ENCODE measurements at places on chromosomes 2 and 18. TPM values are rescaled to one million over a fixed set of nuclear protein-coding genes. Genes with fewer than 3 reads are reported as not detected.

GRCh38 chr2:96254571-96254970 lies 11.2 kb downstream of the TMEM127 start:
- DNase-seq = no peak
- H3K36me3 ChIP-seq = peaks cover 39% of the 10 kb centered on the region
- no peak overlapping the region for H3K4me3 ChIP-seq
- H3K27ac ChIP-seq = no peak overlapping the region
- H3K4me1 ChIP-seq = peaks cover 28% of the 10 kb centered on the region

DNA sequence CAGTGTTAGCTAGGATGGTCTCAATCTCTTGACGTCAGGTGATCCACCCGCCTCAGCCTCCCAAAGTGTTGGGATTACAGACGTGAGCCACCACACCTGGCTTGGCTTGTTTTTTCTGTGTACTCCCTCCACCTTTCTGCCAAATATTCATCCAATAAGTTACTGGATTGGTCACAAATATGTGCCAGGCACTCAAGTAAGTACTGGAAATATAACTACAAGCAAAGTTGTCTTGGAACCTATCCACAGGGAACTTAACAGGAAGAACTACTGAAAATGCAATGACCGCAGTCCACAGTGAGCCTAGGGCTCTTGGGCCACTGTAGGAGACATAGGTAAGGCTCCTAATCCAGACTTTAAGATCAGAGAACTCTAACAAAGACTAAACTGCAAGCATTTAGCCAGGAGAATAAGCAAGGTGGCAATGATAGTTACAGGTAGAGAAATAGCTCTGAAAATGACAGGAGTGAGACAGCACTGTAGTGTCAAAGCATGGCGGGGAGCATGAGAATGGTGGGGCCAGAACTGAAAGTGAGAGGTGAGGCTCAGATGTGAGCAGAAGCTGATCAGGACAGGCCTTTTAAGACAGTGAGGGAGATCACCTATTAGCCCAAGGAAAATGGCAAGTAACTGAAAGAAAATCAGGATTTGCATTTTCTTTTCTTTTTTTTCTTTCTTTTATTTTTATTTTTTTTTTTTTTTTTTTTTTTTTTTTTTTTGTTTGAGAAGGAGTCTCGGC lies 252.1 kb downstream of the RBM43 start:
- no peak overlapping the region for H3K27ac ChIP-seq
- H3K4me1 ChIP-seq = no peaks in the 10 kb centered on the region
- no peaks in the 10 kb centered on the region for H3K27me3 ChIP-seq
- no peak for DNase-seq
- no peaks in the 10 kb centered on the region for H3K36me3 ChIP-seq

DNA sequence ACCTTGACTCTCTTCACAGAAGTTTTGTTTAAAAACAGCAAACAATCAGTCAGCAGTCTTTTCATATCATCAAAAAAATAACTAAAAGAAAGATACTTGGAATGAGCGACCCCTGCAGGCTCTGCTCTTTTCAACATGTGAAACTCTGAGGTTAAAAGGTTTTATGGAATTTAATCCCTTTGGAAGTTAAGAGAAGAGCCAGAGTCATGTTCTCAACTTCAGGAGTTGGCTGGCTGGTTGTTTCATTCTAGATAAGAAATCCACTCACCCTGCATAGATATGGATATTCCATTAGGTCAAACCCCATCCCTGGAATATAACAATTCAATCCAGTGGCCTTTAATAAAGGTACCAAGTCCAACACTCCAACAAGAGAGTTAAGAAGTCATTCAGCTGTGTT lies 115.6 kb upstream of the RMDN2 start:
- no peaks in the 10 kb centered on the region for H3K27me3 ChIP-seq
- H3K4me3 ChIP-seq = no peak overlapping the region
- H3K27ac ChIP-seq = no peak overlapping the region
- no peaks in the 10 kb centered on the region for H3K4me1 ChIP-seq
- peak; percentile 34 for DNase-seq
- no peaks in the 10 kb centered on the region for H3K36me3 ChIP-seq

Gene ERICH2
- not detected for total RNA-seq

Gene FAM161A
- 6.6 TPM for total RNA-seq

DNA sequence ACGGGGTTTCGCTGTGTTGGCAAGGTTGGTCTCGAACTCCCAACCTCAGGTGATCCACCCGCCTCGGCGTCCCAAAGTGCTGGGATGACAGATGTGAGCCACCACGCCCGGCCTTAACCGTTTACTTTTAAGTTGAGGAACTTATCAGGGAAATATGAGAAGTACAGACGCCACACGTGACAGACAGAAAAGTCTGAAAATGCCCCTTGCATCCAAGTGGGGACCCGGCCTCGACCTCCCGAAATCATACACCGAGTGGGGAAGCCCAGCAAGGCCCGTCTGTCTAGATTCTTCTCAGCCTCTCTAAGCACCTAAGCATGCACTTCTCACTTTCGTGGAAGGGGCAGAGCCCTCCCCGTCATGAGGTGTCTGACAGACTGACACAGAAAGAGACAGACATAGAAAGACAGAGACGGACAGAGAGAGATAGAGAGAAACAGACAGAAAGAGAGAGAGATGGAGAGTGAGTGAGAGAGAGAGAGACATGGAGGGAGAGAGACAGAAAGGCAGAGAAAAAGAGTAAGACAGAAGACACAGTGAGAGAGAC lies 107.3 kb upstream of the ANKRD30BL start:
- no peak overlapping the region for H3K27ac ChIP-seq
- no peak overlapping the region for H3K4me3 ChIP-seq
- no peaks in the 10 kb centered on the region for H3K27me3 ChIP-seq

DNA sequence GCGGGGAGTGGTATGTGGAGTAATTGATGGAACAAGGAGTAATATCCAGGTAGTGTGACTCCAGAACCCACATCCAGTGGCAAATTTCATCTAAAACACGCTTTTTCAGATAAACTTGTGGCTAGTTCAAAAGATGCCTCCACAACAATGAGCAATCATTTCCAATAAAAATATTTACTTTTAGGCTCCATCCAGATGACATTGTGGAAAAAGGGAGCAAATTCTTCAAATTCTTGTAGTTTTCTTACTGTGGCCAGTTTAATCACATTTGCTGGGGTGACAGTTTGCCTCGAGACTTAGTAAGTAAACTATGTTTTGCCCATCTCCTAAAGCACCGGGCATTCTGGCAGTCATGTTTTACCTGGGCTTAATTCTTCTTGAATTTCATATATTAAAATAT lies 243.6 kb downstream of the IRS1 start:
- no peaks in the 10 kb centered on the region for H3K27me3 ChIP-seq
- no peak for DNase-seq
- H3K36me3 ChIP-seq = no peaks in the 10 kb centered on the region
- H3K27ac ChIP-seq = no peak overlapping the region

Gene MOGAT1
- not detected for total RNA-seq

- DNase-seq = no peak
- no peaks in the 10 kb centered on the region for H3K27me3 ChIP-seq
- H3K4me3 ChIP-seq = no peak overlapping the region
- no peak overlapping the region for H3K27ac ChIP-seq
- H3K4me1 ChIP-seq = no peaks in the 10 kb centered on the region
Observed at GRCh38 chr2:151325581-151326095, 31.8 kb upstream of the TNFAIP6 start.

Gene ITGB6
- total RNA-seq = 27.1 TPM

Gene SPR
- total RNA-seq = 63.8 TPM

- H3K27ac ChIP-seq = no peak overlapping the region
- H3K27me3 ChIP-seq = no peaks in the 10 kb centered on the region
- H3K4me1 ChIP-seq = no peaks in the 10 kb centered on the region
Observed at GRCh38 chr2:63081404-63081803, 30.8 kb downstream of the OTX1 start.

DNA sequence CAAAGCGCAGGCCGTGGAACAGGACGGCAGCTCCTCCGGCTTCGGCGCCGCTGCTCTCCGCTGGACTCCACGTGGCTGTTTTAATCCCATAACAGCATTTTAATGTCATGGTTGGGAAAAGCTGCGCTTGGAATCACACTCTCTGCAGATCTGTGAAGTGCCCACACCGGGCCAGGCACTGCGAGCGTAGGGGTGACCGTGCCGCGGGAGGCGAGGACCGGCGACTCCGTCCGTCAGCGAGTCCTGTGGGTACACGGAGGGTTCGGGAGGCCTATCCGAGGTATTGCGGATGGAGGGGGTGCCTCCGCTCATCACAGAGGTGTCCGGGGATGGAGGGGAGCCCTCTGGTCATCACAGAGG lies 198.0 kb upstream of the SALL3 start:
- peaks cover 10% of the 10 kb centered on the region for H3K27me3 ChIP-seq
- no peak overlapping the region for H3K4me3 ChIP-seq
- no peaks in the 10 kb centered on the region for H3K4me1 ChIP-seq
- H3K27ac ChIP-seq = no peak overlapping the region

GRCh38 chr18:65751155-65752085 lies 608 bp downstream of the CDH7 start:
- no peak overlapping the region for H3K27ac ChIP-seq
- peak; percentile 51 for DNase-seq
- peaks cover 6% of the 10 kb centered on the region for H3K27me3 ChIP-seq
- no peaks in the 10 kb centered on the region for H3K36me3 ChIP-seq

GRCh38 chr2:37923308-37924055 lies 1.6 kb upstream of the RMDN2 start:
- no peak for DNase-seq
- H3K4me3 ChIP-seq = no peak overlapping the region
- H3K27me3 ChIP-seq = no peaks in the 10 kb centered on the region
- peaks cover 24% of the 10 kb centered on the region for H3K4me1 ChIP-seq
- H3K36me3 ChIP-seq = no peaks in the 10 kb centered on the region

Gene DPP10
- 10.5 TPM for total RNA-seq

Gene CNGA3
- 0.14 TPM for total RNA-seq

- H3K4me3 ChIP-seq = no peak overlapping the region
- H3K27me3 ChIP-seq = peaks cover 19% of the 10 kb centered on the region
- peak overlapping the region; percentile 94 for H3K27ac ChIP-seq
- no peak for DNase-seq
Observed at GRCh38 chr2:29117636-29118303, 2.6 kb downstream of the CLIP4 start.

Measured in stomach (tissue), 19 donors.